ENCODE measurements at places on chromosomes 3 and 15. TPM values are rescaled to one million over a fixed set of nuclear protein-coding genes. Genes with fewer than 3 reads are reported as not detected.

Gene MEIS2
- total RNA-seq, result 16.1 TPM

Gene CD200
- 15.4 TPM for total RNA-seq

Gene RTP4
- 12.4 TPM for total RNA-seq

Gene CYP19A1
- total RNA-seq, result not detected

Gene NANOGP8
- not detected for total RNA-seq

DNA sequence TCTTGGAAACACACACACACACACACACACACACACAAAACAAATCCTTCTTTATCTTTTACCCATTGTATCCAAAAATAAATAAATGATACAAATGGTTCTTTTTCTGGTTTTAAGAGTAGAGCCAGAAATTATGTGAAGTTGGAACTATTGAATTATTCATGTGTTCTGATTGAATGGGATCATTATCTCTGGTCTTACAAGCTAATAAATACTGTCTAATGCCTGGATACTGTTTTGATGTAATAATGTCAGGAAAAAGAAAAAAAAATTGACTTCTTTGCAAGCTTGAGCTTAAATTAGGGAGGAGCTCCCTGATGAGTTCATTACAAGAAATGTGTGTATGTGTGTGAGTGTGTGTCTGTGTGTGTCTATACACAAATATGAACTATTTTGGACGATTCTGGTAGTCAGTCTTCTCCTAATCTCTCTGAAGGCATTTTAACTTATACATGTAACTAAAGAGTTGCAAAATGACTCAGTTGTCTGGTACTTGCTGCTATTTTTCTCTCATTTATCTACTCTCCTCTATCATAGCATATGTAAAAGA lies 507.2 kb upstream of the AGTR1 start:
- DNase-seq, result no peak

DNA sequence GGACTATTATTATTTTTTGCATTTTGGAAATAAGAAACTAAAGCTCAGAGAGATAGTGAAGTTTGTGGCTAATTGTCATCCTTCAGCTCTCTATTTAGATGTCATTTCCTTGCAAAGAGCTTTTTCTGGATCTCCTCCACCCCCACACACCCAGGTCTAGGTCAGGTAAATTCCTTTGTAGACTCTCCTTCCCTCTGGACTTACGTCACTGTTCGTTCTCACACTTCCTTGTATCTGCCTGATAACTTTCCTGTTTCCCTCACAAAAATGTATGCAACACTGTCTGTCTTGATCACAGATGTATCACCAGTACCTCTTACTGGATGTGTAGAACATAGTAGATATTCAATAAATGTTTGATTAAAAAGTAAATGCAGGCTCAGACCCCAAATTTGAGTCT lies 6.1 kb upstream of the MB21D2 start:
- no peak for DNase-seq

GRCh38 chr3:72694398-72694797 lies 153.8 kb downstream of the SHQ1 start:
- no peak for DNase-seq

- DNase-seq, result no peak
These were observed 878 bp upstream of the TLR9 start for GRCh38 chr3:52226229-52226817.

Gene NR1I2
- 572 TPM for total RNA-seq

DNA sequence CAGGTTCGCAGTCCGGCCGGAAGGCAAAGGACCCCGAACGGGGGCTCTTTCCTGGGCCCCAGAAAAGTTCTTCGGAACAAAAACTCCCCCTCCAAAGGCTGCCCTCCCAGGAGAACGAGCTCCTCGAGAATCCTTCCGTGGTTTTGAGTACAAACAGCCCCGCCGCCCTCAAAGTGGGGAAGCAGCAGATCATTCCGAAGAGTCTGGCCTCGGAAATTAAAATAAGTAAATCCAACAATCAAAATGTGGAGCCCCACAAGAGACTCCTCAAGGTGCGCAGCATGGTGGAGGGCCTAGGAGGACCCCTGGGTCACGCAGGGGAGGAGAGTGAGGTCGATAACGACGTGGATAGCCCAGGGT lies 1.3 kb downstream of the ARHGEF26 start:
- no peak for DNase-seq

- DNase-seq, result no peak
These were observed 317.6 kb upstream of the UMPS start for GRCh38 chr3:124412644-124413043.

Gene ANO10
- total RNA-seq, result 110 TPM
